ENCODE measurements at places on chromosomes 6 and 20.

- DNase-seq, result no peak
Measured at GRCh38 chr6:118743746-118744145, 92.4 kb upstream of the CEP85L start.

GRCh38 chr6:20630136-20630535 lies 95.9 kb downstream of the CDKAL1 start:
- DNase-seq, result no peak

GRCh38 chr6:116446399-116446798 lies 14.8 kb upstream of the CALHM6 start:
- no peak for DNase-seq

- DNase-seq, result no peak
Measured at GRCh38 chr6:147390909-147391536, 117.5 kb upstream of the SAMD5 start.

GRCh38 chr6:6438286-6438685 lies 117.8 kb upstream of the F13A1 start:
- DNase-seq, result no peak

DNA sequence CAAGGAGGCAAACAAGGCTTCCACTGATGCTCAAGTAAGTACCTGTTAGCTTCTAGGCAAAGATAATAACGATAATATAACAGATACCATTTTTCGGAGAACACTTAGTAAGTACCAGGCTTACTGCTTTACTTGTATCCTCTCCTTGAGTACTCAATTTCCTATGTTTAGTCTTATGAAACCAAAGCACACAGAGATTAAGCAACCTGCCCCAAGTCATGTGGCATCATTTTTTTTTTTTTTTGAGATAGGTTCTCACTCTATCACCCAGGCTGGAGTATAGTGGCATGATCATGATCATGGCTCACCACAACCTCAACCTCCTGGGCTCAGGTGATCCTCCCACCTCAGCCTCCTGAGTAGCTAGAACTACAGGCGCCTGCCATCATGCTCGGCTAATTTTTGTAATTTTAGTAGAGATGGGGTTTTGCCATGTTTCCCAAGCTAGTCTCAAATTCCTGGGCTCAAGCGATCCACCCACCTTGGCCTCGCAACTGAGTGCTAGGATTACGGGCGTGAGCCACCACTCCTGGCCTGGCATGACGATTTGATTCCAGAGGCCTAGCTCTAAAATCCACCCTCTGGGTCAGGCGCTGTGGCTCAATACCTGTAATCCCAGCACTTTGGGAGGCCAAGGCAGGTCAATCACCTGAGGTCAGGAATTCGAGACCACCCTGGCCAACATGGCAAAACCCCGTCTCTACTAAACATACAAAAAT lies 14.0 kb downstream of the SPAG4 start:
- no peak for DNase-seq

DNA sequence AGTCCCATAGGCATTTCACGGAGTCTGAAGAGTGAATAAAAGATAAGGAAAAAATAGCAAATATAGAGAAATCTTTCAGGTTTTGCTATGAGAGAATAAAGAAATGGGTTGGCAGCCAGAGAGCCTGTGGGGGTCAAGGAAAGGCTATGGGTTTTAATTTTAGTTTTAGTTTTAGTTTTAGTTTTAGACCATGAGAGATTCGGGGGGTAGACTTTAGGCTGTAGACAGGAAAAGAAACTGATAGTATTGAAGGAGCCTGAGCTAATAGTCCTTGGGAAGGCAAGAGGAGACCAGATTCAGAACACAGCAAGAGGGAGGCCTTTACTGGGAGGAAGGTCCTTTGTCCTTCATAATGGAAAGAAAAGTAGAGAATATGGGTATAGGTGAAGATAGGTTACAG lies 19.3 kb downstream of the DOP1A start:
- no peak for DNase-seq

DNA sequence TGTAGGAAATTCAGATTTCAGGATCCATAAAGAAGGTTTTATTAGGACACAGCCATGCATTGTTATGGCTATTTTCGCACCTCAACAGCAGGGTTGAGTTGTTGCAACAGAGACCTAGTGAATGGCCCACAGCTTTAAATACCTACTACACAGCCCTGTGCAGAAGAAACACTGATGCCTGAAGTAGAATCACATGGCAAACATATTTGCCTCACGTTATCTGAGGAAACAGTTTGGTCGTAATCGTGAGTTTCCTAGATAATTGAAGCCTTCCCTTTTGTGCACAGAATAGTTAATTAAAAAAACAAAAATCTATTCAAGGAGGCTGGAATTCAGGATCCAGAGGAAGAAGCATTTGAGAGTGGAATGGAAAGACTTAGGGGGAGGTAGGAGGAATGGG lies 55.1 kb downstream of the GCNT2 start:
- DNase-seq, result no peak

- DNase-seq, result no peak
Measured at GRCh38 chr6:125269328-125269985, 32.3 kb downstream of the HDDC2 start.

GRCh38 chr20:32988008-32988407 lies 16.2 kb downstream of the SUN5 start:
- no peak for DNase-seq

GRCh38 chr6:28943557-28944411 lies 20.0 kb upstream of the TRIM27 start:
- peak; percentile 16 for DNase-seq

DNA sequence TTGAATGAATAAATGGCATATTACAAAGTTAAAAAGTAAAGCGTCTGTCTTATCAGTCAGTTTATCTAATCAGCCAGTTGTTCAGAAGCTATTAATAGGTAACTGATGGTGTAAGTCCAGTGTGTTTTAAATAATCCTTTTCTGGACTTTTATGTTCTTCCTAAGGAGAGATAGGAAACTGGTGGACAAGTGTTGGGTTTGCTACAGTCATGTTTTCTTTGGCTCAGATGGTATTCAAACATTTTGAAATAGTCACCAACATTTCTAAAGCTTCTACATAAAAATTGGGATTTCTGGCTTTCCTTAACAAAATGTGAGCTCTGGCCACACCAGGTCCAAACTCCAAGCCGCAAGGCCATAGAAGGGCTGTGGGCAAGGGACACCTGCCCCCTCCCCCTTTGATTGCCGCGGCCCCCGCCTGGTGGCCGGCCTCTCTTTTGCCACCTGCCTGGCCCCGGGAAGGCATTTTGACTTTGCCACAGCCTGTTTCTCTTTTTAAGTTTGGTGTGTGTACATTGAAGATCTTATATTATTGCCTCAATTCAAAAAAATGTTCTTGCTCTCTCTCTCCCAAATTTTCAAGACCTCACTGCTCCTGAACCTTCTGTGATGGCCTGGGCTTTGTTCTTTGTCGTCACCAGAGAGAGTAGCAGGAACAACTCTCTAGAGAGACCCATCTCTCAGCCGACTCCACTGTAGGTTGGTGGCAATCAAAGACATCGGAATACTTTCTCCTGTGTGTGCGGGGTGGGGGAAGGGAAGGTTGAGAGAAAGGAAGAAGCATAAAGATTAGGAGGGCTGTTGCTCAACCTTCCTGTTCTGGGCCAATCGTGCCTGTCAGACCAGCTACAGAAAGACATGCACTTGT lies 84.0 kb upstream of the ZNF217 start:
- no peak for DNase-seq

GRCh38 chr6:153941768-153942167 lies 97.3 kb upstream of the OPRM1 start:
- DNase-seq, result no peak

DNA sequence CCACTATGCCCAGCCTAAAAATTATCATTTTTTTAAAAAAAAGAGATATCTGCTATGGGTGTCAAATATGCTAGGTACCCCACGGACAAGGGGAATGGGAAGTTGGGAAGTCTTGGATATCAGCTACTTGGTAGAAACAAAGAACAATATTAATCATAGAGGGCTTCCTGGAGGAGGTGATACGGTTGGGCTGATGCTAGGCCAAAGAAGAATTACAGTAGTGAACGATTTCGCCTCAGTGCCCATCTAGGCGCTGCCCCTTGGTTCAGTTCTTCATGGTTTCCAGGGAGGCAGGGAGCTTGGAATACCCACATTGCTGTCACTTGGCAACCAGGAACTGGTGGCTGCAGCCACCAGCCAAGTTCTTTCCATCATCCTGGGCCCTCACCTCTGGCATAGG lies 5.5 kb upstream of the PSMF1 start:
- no peak for DNase-seq

DNA sequence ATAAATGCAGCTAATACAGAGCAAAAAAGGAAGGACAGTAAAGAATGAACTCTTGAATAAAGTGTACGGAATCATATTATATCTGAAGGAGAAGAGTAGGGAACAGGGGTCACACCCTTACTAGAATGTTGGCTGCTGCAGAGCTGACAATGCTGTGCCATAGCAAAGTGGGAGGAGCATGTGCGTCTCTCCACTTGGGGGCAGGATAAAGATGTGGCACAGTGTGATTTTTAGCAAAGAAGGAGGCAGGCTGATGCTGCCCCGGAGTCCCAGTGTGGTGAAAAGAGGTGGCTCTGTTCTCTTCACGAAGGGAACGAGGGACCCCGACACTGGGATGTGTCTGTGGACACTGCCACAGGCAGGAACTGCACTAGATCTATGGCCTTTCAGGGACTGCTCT lies 67.5 kb downstream of the INSM1 start:
- no peak for DNase-seq

GRCh38 chr20:57308451-57309271 lies 20.9 kb upstream of the SPO11 start:
- DNase-seq, result no peak

DNA sequence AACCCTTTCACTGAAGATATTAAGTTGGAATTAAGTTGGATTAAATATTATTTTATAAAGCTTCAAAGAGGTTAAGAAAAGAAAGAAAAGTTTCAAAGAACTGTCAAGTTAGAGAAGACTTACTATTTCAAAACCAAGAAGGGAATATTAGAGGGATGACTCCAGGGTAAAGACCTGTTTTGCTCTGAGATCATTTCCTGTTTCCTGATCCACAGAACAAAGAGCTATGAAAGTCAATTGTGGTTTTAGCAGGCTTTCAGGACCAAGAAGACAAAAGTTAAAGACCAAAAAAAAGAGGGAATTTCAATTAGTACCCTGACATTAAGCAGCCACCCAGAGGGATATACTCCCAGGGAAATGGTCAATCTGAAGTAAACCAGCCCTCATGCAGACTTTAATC lies 19.4 kb downstream of the ESF1 start:
- no peak for DNase-seq

DNA sequence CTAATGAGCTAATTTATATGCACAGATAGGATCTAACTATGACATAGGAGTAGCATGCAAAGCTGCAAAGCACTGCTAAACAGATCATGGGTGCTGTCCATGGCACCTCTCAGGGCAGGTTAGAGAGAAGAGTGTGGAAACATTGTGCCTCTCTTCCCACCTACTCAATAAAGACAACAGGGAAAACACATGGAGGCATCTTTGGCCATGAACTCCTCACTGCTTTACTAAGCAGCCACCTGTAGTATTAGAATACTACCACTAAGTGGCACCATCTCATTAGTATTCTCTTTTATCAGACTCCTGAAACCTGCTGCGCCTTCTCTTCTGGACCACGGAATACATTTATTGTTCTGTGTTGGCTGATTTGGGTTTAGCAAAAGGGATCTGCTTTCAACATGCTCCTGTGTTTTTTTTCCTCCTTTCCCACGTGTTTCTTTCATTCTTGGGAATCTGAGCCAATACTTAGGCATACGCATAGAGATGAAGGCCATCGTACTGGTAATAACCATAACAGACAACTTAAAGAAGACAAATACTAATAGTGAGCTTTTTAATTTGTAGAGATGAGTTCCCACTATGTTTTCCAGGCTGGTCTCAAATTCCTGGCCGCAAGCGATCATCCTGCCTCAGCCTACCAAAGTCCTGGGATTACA lies 9.4 kb upstream of the HDDC2 start:
- peak; percentile 54 for DNase-seq

GRCh38 chr20:58479726-58480440 lies 35.3 kb downstream of the APCDD1L start:
- no peak for DNase-seq

DNA sequence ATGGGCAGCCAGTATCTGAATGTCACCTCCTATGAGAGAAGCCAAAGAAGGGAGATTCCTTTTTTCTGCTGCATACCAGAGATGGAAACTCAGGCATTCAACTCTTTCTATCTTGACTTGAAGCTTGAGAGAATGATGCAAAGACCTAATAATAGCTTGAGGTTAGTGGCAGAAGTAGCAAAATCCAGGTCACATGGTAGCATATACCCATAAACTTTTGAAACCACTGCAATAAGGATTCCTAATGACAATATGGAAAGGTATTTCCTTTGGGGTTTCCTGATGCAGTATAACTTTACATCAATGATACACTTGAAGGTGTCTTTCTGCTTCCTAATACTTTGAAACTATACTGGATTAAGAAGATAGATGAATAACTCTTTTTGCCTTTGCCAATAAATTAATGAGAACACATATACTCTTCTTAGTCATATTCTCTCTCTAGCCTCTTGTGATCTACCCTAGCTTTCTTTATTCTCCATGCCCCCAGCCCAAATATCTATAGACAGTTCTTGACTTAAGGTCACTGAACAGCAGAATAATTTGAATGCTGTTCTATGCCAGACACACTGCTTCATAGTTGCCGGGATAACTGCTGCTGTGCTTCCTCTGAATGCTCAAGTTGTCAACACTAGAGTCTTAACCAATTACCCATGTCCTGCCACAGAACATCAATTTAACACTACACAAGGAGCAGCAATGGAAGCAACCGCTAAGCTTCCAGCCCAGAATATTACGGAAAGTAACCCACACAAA lies 155.5 kb upstream of the SIM1 start:
- no peak for DNase-seq

DNA sequence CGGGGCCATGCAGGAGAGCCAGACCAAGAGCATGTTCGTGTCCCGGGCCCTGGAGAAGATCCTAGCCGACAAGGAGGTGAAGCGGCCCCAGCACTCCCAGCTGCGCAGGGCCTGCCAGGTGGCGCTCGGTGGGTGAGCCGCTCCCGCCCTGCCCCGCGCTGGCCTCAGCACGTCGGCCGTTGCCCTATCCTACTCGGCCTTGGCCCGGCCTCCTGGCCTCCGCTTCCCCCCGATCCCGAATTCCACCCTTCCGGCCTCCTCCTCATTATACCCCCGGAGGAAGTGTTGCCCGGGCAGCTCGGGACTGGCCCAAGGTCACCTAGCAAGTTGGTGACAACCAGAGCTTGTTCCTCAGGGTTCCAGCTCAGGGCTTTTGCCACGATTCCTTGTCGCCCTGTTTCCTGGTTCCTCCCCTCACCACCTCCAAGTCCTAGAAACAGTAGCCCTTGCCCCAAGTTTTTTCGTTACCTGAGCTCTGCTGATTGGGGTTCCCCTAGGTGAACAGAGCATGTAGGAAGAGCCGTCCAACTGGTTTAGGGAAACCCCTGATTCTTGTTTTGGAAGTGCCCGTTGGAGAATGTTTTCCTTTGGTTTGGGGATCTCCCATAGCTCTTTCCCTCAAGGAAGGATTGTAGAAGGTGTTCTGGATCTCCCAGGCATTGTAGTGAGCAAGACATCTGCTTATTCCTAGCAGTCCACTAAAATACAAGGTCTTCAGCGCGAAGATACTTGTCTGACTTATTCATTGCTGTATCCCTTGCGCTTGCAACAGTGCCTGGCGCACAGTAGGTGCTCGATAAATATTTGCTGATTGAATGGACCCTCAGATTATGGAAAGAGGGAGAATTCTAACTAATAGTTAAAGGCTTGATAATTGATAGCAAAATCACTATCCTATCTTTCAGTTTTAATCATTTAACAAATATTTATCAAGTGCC lies 641 bp downstream of the ARFGEF2 start:
- peak; percentile 15 for DNase-seq

- no peak for DNase-seq
Measured at GRCh38 chr6:31070711-31071197, 41.6 kb downstream of the C6orf15 start.

GRCh38 chr6:139546106-139546472 lies 171.6 kb upstream of the CITED2 start:
- DNase-seq, result no peak

All from central memory CD4-positive, alpha-beta T cell (primary cell).